ENCODE measurements at places on chromosomes 16 and 17.

DNA sequence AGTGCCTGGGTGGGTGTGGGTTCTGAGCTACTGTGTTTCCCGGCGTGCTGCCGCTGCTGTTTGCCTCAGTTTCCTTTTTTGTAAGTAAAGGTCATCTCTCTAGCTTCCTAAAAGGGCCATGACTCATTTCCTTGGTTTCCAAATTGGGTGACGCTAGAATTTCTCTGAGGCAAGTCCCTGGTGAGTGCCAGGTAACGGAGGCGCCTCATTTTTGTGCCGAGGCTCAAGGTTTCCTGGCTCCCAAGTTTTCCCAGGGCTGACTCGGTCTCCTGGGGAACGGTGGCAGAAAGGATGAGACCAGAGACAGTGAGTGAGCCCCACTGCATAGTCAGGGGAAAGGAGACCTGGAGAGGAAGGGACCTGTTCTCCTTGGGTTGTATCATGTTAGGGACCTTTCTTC is 20.3 kb downstream of the MSI2 start:
- DNase-seq: no peak

GRCh38 chr16:86355951-86356350 is 154.4 kb upstream of the FOXF1 start:
- DNase-seq: no peak

GRCh38 chr16:15970202-15970601 is 20.8 kb downstream of the ABCC1 start:
- no peak for DNase-seq

DNA sequence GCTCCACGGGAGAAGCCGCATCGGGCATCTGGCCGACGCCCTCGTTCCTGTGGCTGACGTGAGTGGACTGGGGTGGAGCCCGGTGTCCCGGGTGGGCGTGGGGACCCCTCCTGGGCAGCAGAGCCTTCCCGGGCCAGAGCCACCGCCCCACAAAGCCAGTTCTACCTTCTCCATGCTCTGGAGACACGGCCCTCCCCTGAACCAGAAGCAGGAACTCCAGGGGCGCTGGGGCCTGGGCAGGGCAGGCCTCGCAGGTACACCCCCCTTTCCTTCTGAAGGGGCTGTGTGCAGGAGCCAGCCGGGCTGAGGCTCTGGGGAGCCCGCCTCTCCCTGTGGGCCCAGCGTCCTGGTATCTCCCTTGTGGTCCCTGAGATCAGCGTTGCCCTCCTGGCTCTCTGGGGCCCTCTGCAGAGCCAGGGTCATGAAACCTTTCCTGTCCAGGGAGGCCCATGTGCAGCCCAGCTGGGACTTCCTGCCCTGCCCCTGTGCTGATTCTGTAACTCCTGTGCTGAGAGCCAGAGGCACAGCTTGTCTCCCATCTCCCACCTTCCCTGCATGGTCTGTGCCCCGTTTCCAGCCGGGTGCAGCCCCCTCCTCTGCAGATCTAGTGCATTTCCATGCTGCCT is 6.5 kb downstream of the PIGQ start:
- no peak for DNase-seq

DNA sequence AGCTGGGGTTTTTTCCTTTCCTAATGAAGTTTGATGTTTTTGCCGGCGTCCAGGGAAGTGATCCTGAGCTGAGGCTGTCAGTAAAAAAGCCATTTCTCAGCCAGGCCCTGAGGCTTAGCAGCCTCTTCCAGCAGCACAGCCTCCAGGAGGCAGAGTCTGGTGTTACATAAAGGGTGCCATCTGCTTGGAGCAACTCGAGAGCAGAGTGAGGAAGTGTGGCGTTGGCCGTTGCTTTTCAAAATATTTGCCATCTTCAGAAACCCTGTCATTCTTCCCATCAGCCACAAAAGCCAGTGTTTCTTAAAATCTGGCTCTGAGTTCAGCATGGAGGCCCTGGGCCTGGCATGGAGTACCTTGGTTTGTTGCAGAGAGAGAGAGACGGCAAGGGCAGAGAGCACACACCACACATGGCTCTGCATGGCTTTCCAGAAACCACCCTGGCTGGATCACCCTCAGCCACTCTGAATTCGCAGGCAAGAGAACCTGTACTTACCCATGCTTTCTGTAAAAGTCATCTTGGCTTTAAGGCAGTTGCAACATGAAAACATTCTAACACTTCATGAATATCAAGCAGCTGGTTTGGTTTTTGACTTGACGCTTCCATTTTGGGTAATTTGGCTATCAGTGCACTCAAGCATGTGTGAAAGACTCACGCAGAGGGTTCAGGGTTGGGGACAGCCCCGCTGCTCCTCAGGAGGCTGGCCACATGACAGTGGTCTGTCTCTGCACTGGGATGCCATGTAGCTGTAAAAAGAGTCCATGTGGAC is 21.0 kb downstream of the PMM2 start:
- DNase-seq: no peak

GRCh38 chr17:35372846-35373533 is 431 bp downstream of the SLFN11 start:
- no peak for DNase-seq

- no peak for DNase-seq
Observed at GRCh38 chr16:4386951-4387565, 15.4 kb downstream of the VASN start.

GRCh38 chr16:57999971-58000705 is at the start of gene ZNF319:
ZNF319 (minus strand) TSS chr16:58000672; CDS start chr16:57998265, 2,407 bp downstream.
- DNase-seq: no peak

GRCh38 chr16:49660626-49661025 is 195.3 kb downstream of the ZNF423 start:
- DNase-seq: no peak

GRCh38 chr16:81551151-81551808 is 106.7 kb downstream of the CMIP start:
- DNase-seq: no peak

DNA sequence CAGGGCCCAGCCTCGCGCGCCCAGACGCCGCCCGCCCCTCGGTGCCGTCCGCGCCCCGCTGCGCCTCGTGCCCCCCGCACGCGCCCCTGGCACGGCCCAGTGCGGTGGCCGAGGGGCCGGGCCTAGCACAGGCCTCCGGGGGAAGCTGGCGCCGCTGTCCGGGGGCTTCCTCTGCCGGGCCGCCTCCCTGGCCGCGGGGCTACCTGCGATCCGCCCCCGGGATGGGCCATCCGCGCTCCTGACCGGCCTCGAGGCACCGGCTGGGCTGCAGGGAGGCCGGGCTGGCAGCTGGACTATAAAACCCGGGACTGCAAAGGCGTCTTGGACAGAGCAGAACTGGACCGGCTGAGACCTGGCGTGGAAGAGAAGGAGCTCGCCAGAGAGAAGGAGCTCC is 783 bp downstream of the BHLHA9 start:
- DNase-seq: no peak

DNA sequence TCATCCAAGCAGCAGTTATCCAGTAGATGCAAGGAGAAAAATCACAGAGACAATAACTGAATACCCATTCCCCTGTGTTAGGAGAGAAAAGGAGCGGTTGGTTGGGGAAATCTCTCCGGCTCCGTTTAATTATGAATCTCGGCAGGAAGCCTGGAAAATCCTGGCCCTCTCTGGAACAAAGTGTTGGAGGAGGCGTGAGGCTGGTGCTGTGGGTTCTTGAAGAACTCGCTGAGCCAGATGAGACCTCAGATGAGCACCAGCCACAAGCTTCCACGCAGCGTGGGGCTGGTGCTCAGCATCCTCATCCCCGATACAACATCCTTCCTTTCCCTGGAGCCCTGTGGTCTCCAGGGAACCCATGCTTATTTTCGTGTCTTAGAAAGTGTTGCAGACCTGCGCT is 39.7 kb downstream of the CACNG4 start:
- DNase-seq: no peak

GRCh38 chr16:7547736-7548135 is 215.1 kb downstream of the RBFOX1 start:
- no peak for DNase-seq

GRCh38 chr16:22198547-22199293 is 7.4 kb upstream of the EEF2K start:
- DNase-seq: no peak

- DNase-seq: no peak
Observed at GRCh38 chr17:77662833-77663232, 295.7 kb upstream of the TNRC6C start.

DNA sequence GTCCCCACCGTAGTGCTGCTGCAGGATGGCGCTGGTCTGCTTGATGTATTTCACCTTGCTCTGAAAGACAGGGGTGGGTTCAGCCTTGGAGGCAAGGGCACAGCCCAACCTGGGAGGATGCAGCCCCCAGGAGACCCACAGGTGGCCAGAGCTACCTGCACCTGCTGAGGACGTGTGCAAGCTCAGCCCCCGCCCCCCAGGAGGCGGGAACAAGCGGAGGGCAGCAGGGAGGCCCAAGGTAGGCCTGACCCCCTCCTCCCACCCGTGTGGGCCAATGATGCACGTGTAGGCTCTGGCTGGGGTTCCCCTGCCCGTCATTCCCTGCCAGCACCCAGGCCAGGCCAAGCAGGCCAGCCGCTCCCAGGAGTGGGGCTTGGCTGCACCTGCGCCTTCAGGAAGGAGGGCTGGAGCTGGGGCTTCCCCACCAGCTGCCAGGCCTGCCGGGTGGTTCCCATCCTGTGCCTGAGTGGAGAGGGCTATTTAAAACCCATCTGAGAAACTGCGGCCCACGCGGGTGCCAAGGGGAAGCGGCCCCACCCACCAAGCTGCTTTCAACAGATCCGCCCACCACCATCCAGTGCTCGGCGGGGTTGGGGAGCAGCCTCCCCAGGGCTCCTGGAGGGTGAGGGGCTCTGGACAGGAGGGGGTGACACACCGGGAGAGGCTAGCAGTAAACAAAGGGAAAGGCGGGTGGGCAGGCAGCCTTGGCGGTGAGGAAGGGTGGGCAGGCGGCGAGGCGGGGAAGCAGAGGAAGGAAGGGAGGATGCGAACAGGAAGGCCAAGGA is 3.8 kb downstream of the NTHL1 start:
- DNase-seq: no peak

- no peak for DNase-seq
Observed at GRCh38 chr16:17013038-17013437, 457.7 kb downstream of the XYLT1 start.

DNA sequence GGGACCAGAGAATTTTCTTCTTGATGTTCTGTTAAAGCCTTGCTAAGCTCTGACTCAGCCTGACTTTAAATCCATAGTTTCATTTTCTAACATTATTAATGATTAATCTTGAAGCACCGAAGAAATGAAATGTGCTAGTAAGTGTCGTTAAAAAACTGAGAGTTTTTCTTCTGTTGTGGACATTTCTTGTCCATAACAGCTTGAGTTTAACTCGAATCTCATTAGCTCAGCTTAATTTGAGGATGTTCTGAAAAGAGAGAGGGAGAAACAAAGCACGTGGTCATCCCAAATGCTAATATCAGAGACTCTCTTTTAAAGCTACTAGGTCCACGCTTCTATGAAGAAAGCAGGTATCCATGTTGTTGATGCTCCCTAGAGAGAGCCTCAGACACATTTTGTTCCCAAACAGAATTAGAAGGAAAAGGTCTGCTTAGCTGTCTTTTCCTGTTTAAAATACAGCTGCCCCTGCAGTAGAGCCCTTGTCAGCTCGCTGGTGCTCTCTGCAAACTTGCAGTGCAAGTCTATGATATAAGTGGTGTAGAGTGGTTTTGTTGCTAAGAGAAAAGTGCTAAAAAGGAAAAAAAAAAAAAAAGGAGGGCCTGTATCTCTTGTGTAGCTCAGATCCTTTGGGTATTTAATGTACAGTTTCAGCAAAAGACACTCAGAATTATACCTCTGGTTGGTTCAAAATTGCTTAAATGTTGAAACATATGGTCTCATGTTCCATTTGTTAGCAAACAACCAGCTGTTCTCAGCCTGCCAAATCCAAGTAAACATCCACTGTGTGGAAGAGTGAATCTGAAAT is 191.1 kb upstream of the TBX2 start:
- DNase-seq: no peak

DNA sequence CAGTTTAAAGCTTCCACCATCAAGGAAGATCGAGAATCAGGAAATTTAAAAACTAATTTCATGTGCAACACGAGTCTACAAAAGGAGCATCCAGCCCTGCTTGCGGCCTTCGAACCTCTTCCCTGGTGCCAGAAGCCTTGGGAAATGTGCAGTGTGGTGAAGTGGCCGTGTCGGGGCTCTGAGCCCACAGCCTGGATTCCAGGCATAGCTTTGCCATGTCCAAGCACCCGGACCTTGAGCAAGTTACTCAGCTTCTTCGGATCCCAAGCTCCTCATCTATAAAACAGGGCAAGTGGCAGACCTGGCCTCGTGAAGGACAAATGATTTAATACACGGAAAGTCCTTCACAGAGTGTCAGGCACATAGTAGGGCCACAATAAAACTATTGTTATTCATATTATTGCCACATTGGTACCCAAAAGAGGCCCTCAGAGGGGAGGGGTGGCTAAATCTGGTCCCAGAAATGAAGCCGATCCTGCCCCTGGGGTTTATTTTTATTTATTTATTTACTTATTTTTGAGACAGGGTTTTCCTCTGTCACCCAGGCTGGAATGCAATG is 34.8 kb downstream of the COTL1 start:
- DNase-seq: no peak

- no peak for DNase-seq
Observed at GRCh38 chr17:77312786-77313599, 172.2 kb downstream of the SEC14L1 start.

DNA sequence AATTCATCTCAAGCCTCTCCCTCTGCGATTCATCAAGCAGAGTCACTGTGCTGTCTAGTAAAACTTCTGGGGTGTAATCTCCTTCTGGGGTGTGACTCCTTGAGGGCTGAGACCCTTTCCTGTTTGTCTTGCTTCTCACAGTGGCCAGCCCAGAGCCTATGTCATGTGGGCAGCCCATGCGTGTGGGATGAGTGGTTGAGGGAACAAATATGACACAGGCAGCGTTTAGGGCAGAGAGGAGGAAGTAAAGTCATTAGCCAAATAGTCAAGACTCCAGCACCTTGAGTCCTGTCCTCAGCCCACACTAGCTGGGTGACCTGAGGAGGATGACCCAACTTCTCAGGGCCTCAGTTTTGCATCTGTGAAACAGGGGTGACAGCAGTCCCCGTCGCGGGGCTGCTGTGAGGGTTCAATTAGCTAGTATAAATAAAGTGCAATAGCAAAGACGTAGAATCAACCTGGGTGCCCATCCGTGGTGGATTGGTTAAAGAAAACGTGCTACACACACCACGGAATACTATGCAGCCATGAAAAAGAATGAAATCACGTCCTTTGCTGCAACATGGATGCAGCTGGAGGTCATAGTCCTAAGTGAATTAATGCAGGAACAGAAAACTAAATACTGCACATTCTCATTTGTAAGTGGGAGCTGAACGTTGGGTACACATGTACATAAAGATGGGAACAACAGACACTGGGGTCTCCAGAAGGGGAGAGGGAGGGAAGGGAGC is 4.5 kb upstream of the ITGAX start:
- DNase-seq: no peak

DNA sequence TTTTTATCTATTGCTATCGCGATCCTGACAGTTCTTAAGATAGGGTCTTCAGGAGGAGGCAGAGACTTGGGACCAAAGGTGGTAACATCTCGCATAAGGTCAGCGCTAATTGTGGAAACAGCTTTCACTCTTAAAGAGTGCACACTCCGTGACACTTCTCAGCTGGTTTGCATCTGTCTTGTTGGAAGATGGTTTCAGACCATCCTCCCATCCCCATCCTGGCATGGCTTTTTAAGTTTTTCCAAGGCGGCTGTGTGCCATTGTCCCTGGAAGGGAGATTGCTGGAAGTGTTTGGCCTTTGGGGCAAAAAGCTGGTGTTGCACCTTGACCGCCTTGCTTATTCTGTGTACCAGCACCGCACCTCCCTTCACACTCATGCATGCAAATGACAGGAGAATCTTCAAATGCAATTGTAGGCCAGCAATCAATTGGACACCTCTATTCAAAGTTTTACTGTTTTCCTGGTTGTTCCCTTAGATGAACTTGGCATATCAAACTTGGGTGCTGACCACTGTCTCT is 1.5 kb downstream of the SOCS7 start:
- DNase-seq: no peak
